Stimulated activated CD8-positive, alpha-beta memory T cell treated with anti-CD3 and anti-CD28 coated beads, Interleukin-2, amount 100 ng/mL, for 1 hour (primary cell): ENCODE measurements at places on chromosomes 2 and 18.

DNA sequence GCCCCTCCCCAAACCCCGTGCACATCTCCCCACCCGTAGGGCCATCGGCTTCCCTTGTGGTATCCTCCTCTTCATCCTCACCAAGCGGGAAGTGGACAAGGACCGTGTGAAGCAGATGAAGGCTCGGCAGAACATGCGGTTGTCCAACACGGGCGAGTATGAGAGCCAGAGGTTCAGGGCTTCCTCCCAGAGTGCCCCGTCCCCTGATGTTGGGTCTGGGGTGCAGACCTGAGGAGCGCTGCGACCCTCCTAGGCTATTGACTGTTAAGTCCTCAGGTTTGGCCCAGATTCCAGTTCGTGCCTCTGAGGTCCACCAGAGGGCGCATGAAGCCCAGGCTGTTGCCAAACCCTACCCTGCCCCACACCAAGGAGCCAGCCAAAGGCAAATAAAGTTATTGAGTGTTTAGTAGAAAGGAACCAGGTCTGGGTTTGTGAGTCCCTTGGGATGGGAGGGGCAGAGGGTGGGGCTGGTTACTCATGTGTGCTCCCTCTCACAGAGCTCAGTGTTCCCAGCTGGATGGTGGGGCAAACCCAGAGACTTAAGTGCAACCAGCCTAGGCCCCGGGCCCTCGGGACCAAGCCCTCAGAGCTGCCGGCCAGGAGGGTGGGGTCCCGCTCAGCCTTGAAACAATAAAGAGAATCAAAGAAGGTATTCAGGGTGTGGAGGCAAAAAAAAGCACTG, 2.4 kb downstream of the PNKD start:
- DNase-seq, result peak; percentile 71

DNA sequence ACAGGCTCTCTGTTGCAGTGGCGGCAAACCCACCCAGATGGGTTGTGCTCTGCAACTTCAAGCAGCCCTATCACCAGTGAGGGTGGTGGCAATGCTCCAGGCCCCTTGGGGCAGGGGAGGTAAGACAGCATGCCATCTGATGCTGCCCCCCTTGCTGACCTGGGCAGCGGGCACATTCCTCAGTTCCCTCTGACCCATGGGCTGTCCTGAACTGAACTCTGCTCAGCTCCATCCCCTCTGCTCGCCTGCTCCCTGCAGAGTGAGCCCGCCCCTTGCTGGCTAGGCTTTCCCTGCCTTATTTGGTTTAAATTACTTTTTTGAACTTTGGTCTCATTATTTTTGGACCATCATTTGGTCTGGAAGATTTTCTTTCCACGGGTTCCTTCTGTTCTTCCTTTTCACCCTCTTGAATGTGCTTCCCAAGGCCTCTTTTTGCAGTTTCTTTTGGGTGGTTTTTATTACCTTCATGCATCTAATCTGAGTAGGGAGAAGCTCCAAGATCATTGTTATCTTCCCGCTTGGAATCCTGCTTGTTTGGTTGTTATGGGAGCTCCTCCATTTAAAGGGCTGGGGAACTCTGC, 565.4 kb downstream of the TNS1 start:
- DNase-seq, result no peak

DNA sequence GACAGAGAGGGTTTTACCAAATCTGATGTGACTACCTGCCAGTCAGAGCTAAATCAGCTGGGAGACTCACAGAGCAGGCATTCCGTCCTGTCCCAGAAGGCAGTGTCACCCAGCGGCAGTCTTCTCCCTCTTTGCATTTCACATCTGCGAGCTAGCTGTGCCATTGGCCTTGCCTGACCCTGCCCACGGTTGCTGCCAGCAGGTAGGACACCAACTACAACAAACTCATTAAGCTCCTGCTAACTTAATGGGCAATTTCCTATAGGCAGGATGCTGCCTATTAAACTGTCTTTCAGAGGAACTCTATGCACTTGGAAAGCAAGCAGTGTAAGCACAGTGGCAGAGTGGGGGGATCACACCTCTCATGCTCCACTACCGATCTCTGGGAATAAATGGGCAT, 116.4 kb upstream of the CAPN13 start:
- no peak for DNase-seq

DNA sequence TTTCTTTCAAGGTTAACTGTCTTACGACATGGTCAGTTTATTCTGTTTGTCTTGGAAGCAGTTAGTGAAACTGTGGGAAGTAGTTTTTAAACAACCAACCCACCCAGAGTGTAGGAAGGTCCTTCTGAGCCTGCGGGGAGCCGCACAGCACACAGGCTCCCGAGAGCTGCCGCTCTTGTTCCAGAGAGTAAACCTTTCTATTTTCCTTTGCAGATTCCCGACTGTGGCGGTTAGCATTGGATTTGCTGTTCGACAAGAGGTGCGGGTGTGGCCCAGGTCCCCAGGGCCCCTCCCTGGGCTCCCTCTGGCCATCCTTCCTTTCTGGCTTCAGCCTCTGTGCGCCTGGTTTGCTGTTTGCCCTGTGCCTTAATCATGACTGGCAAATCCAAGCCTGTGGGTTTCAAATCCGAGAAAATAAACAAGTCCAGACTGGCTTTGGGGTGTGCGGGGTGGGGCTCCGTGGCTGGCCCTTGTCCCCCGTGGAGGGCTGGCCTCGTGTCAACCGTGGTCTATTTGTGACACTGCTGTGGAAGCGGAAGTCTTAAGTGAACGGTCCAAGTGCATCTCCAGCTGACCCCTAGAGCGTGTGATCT, 30.7 kb downstream of the IMPA2 start:
- DNase-seq, result no peak

DNA sequence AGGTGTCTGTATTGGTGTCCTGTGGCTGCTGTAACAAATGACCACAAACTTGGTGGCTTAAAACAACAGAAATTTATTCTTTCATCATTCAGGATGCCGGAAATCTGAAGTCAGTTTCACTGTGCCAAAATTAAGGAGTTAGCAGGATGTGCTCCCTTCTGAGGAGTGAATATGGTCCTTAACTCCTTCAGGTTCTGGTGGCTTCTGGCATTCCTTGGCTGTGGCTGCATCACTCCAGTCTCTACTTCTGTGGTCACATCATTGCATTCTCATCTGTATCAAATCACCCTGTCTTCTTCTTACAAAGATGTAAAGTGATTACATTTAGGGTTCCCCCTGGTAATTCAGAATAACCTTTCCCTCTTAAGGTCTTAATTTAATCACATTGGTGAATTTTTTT, 12.6 kb downstream of the GPD2 start:
- DNase-seq, result no peak

DNA sequence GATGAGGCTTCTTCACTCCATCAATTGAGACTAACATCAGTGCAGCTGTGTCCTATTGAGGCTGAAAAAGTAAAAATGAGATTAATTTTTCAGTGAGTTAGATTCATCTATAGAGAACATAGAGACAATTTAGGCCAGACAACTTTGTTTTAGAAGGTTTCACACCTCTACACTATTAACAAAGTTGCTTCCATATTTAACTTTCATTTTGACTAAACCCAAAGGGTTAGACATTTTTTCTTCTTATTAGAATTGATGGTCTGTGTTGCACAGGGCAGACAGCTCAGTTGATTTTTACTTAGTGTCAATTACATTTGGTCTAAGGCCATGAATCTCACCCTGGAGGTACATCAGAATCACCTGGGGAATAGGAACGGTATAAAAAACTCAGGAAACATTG, 130.2 kb upstream of the NXPH2 start:
- DNase-seq, result no peak

DNA sequence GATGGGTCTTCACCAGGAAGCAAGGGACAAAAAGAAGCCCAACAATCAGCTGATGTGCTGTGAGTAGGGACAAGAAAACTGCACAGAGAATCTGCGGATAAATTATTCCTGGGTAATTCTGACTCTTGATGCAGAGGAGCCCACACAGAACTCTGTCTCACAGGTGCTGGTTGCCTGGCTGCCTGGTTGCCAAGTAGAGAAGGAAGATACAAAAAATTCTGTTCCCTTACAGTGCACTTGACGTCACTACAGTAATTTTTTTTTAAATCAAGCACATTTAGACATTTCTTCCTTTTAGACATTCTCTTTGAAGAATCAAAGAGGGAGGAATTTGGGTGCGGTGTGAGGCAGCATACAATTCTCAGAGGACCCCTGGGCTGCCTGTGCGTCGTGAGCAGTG, 152.1 kb upstream of the SIX3 start:
- DNase-seq, result no peak
